Activated T-helper 1 cell treated with Interleukin-2 at 50 U/mL for 16 hours (primary cell): ENCODE measurements at places on chromosomes 16 and 17.
A peak's percentile ranks its signal among the peaks of the same experiment; 100 is the strongest.

GRCh38 chr16:17302214-17302613 lies 168.5 kb downstream of the XYLT1 start:
- DNase-seq: no peak

GRCh38 chr17:74541176-74542111 lies 4.5 kb downstream of the CD300C start:
- no peak for DNase-seq

GRCh38 chr16:59220011-59220410 lies 485.9 kb upstream of the GOT2 start:
- no peak for DNase-seq

DNA sequence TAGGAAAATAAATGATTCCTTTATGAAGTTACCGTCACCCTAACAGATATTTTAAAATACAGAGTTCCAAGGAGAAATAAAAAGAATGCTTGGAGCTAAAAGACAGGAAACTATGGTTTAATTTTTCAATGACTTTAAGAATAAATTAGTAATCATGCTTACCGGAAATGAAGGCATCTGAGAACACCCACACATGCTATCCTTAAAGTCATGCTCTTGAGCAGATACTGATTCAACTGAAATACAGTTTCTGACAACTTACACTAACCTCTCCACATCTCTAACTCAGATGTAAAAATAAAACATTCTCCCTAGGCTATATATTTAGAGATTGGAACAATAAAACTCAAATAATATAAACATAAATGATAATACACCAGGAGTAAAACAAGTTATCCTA lies 7.8 kb downstream of the PSMD12 start:
- DNase-seq: no peak

DNA sequence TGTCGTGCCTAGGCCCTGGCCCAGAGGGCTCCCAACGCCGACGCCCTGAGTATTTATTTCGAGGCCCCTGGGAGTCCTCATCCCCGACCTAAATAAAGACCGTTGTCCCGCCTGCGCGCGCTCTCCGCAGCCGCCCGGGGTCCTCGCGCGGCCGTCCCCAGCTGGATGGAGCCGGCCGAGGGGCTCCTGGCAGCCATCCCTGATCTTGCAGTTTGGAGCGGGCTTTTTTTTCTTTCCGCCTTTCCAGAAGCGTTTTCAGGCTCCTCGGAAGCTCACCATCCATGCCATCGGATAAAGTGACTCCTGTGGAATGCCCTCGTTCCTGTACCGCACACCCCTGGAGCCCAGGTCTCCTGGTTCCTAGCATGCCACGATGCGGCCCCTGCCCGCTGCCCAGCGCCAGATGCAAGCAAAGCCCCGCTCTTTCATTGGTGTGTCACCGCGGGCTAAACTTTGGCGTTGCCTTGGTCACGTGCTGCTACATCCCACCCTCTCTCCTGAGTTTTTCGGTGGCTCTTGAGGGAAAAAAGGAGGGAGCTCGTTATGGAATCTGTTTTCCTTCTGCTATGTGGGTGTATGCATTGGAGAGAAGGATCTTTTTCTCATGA lies 716 bp downstream of the TMEM94 start:
- no peak for DNase-seq

GRCh38 chr17:47808036-47808829 lies 13.4 kb downstream of the OSBPL7 start:
- no peak for DNase-seq

- no peak for DNase-seq
Observed at GRCh38 chr16:30005341-30006094, 5.3 kb downstream of the DOC2A start.

DNA sequence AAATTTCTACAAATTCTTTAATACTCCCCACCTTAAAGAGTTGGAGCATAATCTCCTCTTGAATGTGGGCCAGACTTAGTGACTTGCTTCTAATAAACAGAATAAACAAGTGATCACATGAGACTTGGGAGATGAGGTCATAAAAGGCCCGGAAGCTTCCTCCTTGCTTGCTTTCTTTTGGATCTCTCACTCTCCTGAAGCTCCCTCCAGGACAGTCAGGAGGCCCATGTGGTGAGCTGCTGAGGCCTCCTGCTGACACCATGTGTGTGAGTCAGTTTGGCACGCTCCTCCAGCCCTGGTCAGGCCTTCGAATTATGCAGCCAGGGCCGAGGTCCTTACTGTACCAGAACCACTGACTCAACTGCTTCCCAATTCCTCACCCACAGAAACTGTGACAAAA lies 53.2 kb downstream of the NDEL1 start:
- no peak for DNase-seq

DNA sequence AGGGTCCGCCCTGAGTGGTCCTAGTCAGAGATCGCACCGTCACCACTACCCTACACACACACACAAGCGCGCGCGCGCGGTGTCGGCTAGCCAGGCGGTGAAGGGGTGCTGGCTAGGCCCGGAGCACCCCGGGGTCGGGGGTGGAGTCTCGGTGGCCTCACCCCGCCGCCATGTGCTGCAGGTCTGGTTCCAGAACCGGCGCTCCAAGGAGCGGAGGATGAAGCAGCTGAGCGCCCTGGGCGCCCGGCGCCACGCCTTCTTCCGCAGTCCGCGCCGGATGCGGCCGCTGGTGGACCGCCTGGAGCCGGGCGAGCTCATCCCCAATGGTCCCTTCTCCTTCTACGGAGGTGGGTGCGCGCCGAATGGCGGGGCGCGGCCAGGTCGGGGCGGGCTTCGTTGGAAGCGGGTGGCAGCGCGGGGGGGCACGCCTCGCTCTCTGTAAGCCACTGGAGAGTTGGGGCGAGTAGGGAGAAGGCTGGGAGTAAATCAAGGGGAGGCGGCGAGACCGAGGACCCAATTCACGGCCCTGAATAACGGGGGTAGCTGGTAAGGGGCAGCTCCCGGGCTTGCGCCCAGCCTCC lies 4.8 kb downstream of the LHX1 start:
- no peak for DNase-seq

- no peak for DNase-seq
Observed at GRCh38 chr16:76235426-76235825, 41.8 kb upstream of the CNTNAP4 start.

- no peak for DNase-seq
Observed at GRCh38 chr17:76905036-76905435, 36.8 kb downstream of the MGAT5B start.

DNA sequence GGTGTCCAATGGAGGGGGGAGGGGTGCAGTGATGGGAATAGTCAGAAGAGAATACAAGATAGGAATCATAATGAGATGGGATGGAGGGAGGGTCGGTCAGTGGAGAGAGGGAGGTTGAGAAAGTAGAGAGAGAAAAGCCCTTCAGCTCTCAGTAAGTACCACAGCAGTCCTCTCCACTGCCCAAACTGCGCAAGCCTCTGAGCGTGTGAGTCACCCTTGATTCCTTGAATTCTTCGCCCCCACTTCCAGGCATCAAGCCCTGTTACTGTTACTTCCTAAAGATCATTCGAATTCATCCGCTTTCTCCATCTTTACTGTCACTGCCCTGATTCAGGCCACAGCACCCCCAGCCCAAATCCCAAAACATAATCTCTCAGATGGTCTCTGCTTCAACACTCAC lies 2.5 kb downstream of the GUCY2D start:
- no peak for DNase-seq

GRCh38 chr16:69833357-69834282 lies 71.5 kb downstream of the WWP2 start:
- DNase-seq: no peak

GRCh38 chr17:79627766-79628690 lies 17.2 kb upstream of the RBFOX3 start:
- DNase-seq: no peak

DNA sequence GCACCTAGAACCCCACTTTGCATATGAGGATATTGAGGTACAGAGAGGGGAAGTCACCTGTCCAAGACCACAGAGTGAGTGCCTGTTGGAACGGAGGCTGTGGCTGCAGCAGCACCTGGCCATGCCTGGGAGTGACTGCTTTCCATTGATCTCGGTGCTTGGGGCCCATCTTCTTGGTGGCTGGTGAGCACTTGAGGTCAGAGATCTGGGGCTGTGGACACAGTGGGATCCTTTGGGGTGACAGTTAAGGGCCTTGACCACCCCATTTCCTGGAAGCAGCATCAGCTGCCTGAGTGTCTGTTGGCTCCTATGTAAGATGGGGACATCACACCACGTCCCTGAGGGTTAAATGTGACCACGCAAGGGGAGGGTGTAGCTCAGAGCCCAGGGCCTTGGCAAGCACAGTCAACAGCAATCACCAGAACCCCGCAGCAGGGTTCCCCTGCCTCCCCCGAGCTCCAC lies 111.7 kb downstream of the IRF8 start:
- no peak for DNase-seq

DNA sequence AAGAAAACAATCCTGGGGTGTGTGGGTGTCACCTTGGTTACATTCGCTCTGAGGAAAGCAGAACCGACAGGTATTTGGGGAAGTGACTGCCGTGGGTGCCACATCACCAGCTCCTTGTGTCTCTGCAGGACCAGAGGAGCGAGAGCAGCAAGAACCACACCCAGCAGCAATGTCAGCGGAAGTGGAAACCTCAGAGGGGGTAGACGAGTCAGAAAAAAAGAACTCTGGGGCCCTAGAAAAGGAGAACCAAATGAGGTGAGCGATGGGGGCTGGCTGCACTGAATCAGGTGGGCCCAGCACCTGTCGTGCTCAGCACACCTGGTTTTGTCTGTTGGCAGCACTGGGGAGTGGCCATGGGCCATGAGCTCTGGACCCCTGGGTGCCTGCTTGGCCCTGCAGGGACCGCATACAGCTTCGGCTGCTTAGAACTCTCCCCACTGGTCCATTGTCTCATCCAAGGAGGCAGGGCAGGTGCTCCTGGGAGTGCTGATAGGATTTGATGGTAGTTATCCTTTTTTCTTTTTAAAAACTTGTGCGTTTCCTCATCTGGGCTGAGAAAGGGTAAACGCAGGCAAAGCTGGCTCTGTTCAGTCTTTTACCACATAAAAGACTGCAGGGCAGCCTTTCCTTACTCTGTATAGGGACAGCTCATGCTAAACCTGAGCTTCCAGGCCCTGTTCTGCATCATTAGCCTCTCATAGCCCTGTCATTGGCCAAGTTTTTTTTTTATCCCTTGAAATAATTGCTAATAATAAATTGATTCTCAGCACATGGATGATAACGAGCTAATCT lies 29.4 kb downstream of the HMOX2 start:
- peak; percentile 69 for DNase-seq

DNA sequence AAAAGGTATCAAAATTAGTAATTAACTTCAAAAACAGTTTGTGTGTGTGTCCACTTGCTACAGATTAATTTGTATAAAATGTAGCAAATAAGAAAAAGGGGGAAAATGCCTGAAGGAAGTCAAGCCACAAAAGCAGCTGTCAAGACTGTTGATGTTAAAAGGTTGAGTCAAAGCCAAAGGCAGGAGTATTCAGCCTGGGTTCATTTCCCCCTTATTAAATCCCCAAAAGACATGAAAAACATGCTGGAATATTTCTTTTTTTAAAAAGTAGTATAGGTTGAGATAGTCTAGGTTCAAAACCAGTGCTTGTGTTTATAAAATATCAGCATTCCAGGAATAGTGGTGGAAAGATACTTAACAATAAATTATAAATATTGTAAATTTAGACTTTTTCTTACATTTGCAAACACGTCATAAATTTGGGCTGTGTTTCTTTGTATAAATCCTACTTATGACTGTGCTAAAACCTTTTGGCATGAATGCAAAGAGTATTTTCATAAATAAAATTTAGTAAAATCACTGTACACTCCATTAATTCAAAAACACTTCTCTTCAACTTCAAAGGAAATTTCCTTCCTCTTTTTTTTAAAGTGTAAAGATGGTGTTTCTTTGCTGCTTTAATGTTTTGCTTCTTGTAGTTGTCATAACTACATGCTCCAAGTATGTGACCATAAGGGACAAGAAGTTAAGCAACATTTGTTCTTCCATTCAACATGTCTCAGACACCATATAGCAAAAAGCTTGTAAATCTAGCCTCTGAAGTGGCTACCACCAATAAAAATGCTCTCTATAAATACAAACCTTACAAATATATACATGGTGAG lies 72.0 kb downstream of the SKAP1 start:
- DNase-seq: no peak

DNA sequence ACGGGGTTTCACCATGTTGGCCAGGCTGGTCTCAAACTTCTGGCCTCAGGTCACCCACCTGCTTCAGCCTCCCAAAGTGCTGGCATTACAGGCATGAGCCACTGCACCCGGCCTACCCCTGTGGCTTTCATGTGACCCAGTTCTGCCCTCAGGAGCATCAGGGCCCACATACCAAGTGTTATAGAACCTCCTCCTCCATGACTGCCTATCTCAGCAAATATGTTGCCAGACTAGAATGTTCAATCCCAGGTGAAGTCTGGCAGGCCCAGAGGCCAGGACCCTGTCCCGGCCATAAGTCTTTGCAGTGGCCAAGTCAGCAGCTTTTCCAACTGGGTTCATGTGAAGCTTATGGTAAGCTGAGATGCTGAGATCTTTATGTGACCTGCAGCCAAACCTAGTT lies 9.8 kb upstream of the SMPD3 start:
- DNase-seq: no peak

GRCh38 chr17:71302721-71303549 lies 817.9 kb upstream of the SOX9 start:
- no peak for DNase-seq

DNA sequence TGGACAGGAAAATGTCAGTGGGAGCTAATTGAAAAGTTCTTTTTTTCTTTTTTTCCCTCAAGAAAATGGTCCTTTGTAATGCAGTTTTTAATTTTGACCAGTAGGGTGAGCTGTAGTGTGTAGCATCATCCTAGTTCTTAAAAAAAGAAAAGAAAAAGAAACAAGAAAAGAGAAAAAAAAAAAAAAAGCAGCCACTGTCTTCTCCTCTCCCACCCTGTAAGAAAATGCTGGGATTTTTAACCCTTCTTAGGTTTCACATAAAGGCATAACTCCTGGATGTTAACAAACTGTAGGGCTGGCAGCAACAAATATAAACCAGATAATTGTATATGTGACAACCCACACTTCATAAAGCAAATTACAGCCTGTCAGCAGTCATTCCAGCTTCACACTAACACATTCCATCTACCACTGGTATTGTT lies 78.1 kb downstream of the SKAP1 start:
- DNase-seq: no peak

GRCh38 chr16:30511509-30511908 lies 14.9 kb downstream of the ZNF768 start:
- DNase-seq: no peak

DNA sequence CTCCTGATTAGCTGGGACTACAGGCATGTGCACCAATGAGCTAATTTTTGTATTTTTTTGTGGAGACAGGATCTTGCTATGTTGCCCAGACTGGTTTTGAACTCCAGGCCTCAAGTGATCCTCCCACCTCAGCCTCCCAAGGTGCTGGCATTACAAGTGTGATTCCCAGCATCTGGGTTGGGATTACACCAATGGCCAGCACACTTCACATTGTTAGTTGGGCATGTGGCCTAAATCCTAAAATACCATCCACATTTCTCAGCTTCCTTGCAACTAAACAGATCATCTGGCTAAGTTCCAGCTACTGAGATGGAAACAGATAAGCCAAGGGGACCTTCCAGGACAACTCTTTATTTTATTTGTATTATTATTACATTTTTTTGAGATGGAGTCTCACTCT lies 9.9 kb downstream of the RABEP2 start:
- DNase-seq: no peak
